ENCODE measurements at places on chromosomes 7 and 10.

DNA sequence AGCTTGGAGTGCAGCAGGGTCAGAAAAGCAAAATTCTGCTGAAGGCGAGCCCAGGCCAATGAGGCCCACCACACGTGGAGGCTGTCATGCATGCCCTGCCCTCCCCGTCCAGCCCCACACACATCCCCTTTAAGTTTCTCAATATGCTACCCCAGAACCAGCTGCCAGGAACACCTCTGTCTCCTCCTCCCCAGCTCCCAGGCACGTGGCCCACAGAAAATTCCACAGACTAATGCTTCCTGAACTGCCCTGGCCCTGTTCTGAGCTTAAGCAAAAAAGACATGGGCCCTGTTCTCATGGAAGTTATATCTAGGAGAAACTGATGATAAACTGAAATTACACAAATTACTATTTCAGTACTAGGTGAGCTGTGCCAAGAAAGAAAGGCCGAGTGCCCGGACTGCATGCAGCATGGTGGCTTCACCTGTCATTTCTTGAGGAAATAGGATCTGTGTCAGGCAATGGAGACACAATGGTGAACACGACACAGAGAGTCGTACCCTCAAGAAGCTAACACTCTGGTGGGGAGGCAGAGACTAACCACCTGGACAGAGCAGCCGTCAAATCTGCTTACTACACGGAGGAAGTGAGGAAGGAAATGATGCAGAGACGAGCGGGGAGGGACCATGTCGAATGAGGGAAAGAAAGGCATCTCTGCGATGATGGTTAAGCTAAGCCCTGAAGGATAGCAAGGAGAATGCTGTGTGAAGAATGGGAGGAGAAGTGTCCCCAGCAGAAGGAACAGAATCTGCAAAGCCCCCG is 44.5 kb downstream of the PODXL start:
- ATAC-seq: no peak

GRCh38 chr7:98976396-98977185 is 98.3 kb downstream of the TRRAP start:
- no peak for ATAC-seq

GRCh38 chr10:86968271-86968993 is at the start of gene ADIRF:
ADIRF (plus strand) TSS chr10:86968482; CDS start chr10:86968545, 63 bp downstream.
- ATAC-seq: no peak

DNA sequence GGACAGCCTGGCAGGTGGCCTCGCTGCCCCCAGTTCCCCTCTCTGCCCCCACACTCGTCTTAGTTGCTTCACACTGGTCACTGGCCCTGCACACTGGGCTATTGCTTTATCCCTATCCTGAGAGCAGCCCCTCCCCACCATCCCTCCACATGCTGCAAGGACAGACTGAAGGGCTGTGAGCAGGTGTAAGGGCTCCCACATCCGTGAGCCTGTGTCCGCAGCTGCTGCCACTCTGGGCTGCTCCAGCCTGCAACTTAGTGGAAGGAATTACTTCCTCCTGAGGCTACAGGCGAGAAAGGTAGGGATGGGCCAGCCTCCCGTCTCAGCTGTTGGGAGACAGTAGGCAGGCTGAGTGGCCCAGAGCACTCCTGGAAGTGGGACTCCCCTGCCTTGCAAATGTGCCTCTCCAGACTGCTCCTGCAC is 3.8 kb downstream of the RARRES2 start:
- no peak for ATAC-seq

- ATAC-seq: no peak
These were observed 20.5 kb upstream of the SERPINE1 start for GRCh38 chr7:101106386-101106785.

- no peak for ATAC-seq
These were observed 227.4 kb downstream of the GRID1 start for GRCh38 chr10:86139066-86139657.

DNA sequence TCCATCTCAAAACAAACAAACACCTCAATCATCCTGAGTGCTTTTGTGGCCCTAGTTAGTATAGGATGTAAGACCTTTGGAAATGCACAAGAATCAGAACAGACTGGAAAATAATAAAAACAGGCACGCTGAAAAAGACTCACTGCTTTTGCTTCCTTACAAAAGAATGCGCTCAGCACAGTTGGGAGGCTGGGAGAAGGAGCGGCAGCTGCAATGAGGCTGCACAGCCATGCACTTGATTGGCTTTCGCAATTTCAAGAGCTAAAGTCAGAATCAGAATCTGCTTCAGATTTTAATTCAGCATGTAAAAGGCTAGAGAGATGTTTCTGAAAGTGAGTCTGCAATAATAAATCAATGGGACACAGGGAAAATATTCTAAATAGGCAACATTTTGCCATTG is 97.2 kb downstream of the FRMD4A start:
- no peak for ATAC-seq

GRCh38 chr10:104028146-104028545 is 57.5 kb downstream of the COL17A1 start:
- peak; percentile 79 for ATAC-seq

GRCh38 chr7:45590679-45591057 is 16.5 kb downstream of the ADCY1 start:
- ATAC-seq: no peak

DNA sequence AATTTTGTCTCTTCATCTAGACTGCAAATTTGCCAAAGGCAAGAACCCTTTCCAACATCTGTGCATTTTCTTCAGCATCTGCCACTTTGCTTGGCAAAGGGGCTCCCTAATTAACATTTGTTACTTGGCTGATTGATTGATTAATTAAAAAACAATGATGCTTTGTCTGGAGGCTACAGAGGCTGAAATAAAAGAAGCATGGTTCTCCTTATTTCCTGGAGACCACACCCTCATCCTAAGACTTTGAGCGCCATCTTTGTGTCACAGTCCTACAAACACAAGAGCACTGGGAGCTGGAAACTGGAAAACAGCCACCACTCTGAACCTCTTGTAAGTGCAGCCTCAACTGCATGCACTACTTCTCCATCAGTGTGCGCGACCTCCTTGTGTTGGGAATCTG is 189.2 kb downstream of the C7orf25 start:
- ATAC-seq: no peak

DNA sequence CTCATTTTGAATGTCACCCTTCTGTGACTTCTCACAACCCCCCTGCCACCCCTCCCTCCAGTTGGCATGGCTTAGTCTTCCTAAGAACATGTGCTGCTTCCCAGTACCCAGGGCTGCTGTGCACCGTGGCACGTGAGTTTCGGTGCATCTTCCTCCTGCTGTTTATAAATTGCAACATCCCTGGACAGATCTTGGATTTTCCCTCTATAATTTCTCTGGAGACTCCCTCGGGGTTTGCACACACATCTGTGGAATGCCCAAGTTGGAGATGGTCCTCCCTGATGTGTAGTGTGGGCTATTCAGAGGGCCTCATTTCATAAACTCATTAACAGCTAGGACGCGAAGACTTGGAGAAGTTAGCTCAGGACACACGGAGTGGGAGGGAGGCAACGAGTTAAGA is 52.9 kb downstream of the IKZF1 start:
- no peak for ATAC-seq

DNA sequence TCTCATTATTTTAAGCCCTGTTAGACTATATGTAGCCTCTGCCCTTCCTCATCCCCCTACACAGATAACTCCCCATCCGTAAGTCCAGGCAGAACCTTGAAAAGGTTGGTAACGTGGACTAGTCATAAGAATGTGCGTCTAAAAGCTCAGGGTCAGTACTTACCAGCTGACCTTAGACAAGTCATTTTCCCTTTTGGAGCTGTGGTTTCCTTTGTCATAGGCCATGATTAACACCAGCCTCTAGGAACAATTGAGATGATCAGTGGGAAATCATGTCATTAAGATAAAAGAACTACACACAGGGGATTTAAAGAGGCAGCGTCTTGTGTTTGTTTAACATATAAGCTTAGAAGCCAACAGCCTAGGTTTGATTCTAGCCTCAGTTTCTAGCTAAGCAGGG is 6.9 kb upstream of the UNC5B start:
- no peak for ATAC-seq

GRCh38 chr10:11563936-11564335 is 47.5 kb downstream of the USP6NL start:
- no peak for ATAC-seq

GRCh38 chr7:72336382-72336631 is 75.8 kb downstream of the CALN1 start:
- ATAC-seq: no peak

DNA sequence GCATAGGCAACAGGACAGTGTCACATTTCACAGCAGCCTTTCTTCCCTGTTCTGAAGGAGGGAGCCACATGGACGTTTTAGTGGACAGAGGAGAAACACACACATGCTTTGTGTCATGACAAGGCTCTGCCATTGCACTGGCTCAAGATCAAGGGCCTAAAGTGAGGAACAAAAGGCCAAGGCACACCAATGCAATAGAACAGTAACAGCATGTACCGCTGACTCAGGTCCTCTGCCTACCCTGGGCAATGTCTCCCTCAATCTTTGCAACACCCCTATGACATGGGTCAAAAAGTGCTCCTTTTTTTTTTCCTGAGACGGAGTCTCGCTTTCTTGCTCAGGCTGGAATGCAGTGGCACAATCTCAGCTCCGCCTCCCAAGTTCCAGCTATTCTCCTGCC is 57.8 kb upstream of the SDK1 start:
- ATAC-seq: no peak

- ATAC-seq: no peak
These were observed 10.0 kb upstream of the INPP5F start for GRCh38 chr10:119715628-119716505.

DNA sequence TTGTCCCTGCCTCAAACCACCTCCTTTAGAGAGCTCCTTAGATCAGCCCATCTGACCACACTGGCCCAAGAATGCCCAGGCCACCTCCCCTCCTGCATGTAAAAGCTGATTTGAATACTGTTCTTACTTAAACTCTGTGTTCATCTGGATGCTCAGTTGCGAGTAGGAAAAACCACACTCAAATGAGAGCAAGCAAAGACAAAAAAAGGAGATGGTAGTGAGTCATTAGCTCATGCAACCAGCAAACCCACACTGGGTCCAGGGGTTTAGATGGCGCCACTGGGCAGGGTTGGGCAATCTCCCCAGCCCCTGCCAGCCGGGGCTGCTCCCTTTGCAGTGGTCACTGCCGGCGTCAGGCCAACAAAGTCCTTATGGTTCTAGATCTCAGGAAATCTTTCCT is 32.7 kb downstream of the TSPAN15 start:
- no peak for ATAC-seq

DNA sequence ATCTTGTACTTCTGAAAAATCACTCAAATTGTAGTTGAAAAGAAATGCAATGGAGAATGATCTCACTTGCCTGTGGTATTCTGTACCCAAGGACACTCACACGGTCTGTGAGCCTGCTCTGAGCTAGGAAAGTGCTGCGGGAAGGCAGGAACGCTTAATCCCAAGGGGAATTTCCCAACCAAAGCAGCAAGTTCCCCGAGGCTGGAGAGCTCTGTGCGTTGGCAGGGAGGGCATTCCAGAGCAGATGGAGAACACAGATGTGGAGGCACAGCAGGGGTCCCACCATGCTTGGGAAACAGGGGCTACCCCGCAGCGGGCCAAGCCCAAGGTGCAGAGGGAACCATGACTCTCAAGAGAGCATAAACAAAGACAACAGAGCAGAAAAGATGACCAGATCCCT is 13.6 kb downstream of the SVIL start:
- ATAC-seq: no peak

DNA sequence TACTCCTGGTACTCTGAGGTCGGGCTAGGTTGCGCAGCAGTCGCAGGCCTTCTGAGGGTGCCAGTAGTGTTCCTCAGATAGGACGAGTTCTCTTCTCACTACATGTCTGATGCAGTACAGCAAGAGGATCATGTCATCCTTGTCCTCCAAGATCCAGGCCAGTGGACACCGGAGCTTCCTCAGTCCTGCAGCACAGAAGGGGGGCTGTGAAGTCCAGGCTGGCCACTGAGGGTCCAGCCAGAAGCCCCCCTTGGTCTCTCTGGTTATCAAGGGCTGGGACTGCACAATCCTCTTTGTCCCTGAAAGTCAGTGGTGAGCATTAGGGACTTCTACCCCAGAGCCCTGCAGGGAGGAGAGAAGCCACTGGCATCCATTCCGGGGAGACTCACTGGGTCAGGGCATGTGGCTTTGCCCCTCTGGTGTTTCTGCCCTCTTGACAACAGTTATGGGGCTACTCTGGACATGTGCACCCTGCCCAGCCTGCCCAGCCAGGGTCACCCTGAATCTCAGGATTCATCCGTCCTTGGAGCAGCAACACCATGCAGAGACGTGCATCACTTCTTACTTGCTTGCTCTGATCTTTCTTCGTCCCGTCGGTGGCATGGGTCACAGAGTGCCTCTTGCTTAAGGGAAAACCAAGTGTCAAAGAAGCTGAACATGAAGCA is 125.7 kb downstream of the ADCY1 start:
- ATAC-seq: no peak

- no peak for ATAC-seq
These were observed 8.7 kb downstream of the TAF3 start for GRCh38 chr10:7826971-7827370.

DNA sequence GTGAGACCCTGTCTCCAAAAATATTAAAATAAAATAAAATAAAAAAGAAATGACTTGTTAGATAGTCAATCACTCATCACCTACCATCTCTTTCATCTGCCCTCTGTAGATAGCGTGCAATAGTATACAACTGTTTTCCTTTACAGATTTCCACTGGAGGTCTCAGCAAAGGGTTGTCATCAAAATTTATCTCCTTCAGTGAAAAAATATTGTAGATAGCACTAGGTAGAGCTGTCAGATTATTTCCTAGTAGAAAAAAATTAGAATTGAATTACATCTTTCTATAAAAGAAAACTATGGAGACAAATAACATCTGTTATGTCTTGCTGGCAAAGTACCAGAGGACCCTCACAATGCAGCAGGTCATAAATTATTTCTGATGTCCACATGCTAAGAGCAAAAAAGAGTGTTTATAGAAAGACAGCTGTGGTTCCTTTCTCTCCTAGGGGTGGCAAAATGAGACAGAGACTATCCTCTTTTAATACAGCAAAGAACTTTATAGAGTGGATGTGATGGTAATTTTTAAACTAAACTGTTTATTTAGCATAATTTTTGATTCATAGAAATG is 16.3 kb upstream of the CYP51A1 start:
- no peak for ATAC-seq

DNA sequence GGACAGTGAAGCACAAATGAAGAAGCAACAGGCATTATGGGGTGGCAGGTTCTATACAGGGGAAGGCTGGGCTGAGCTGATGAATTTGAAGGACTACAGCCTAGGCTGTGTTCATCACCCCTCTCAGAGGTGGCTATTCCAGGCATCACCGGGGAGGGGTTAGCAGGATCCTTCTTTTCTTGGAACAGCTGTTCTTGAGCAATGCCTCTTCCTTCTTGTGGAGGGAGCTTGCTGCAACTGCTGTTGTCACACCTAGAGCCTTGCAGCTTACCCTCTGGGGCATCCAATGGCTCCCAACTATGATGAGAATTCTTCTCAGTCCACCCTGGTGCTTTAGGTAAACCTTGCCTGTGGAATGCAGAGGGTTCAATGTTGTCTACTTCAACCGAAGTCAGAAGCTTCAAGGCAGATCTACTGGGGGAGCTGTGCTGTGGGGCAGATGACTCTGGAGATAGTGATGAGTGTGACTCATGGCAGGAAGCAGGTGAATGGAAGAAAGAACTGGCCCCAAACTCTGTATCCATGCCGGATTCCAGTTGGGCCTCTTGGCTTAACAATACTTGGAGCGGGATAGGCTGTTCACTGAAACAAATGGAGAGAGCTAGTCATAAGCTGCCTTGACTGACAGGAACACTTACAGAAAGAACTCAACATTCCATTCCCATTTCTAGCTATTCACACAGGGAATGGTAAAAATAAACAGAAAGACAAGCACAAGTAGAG is 21.5 kb upstream of the PPP3CB start:
- no peak for ATAC-seq

GRCh38 chr7:2504889-2505375 is 14.6 kb upstream of the LFNG start:
- no peak for ATAC-seq
